ENCODE measurements at places on chromosomes 13 and 19.

GRCh38 chr19:1469255-1470054 is 9.6 kb downstream of the C19orf25 start:
- no peak for DNase-seq

DNA sequence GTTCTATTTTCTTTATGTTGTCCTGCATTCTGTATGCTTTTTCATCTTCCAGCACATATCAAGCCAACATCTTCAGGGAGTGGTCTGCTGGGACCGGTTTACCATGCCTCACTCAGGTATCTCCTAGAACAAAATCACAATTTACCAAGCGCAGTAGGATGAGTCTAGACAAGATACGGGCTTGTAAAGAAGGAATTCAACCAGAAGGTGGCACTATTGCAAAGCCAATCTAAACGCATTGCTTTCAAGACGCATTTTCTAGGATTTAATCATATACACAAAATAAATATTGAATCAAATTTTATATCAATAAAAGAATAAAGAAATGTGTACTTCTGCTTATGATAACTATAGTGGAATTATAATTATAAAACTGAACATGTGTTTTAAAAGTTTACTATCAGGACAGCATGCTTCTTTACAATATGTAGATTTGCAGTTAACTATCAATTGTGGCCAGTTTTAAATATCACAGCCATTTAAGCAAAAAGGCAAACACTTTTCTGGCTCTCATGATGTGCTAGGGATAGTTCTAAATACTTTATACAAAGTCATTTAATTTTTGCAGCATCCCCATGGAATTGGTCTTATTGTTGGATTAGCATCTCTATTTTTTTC is 16.1 kb upstream of the TPP2 start:
- no peak for DNase-seq

- peak; percentile 40 for DNase-seq
Measured at GRCh38 chr13:48233046-48233888, at the start of gene ITM2B. Gene ITM2B (plus strand): TSS chr13:48233206. CDS start chr13:48233361, 155 bp downstream.

- no peak for DNase-seq
Measured at GRCh38 chr13:24630851-24631620, 49.2 kb upstream of the ATP12A start.

- DNase-seq, result peak; percentile 85
Measured at GRCh38 chr19:38851622-38852230, 1.9 kb upstream of the HNRNPL start.

DNA sequence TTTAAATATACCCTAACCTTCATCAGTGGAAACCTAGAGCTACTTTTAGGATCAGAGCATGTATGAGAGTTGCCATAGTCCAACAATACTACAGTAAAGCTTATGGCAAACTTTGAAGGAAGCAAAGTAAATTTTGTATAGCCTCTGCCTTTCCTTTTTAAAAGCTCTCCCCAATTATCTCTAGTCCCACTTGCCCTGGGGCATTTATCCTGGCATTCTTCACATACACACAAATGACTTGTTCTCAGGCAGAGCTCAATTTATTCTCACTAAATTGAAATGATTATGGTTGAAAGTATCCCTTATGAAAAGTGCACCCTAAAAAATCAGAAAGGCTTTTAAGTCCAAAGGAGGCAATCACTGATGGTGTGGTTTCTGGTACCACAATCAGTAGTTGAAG is 94.1 kb upstream of the UFM1 start:
- DNase-seq, result no peak

GRCh38 chr13:91592056-91593014 is 193.9 kb downstream of the GPC5 start:
- DNase-seq, result no peak

DNA sequence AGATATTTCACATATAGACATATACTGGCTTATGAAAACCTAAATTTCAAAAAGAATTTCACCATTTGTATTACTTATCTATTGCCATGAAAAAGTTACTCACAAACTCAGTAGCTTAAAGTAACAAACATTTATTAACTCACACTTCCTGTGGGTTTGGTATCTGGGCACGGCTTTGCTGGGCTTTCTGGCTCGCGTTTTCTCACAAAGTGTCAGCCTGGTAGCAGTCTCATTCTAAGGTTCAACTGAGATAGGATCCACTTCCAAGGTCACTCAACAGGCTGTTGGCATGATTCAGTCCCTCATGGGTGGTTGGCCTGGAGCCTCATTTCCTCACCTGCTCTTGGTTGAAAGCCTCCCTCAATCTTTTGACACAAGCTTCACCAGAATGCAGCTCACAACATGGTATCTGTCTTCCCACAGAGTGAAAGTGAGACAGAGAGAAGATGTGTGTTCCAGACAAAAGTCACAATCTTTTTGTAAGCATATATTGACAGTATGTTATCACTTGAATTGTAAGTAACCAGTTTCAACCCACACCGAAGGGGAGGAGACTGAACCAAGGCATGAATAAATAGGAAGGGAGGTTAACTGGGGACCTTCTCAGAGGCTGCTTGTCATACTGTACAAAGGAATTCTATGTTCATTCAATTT is 1065.8 kb upstream of the SPRY2 start:
- no peak for DNase-seq

DNA sequence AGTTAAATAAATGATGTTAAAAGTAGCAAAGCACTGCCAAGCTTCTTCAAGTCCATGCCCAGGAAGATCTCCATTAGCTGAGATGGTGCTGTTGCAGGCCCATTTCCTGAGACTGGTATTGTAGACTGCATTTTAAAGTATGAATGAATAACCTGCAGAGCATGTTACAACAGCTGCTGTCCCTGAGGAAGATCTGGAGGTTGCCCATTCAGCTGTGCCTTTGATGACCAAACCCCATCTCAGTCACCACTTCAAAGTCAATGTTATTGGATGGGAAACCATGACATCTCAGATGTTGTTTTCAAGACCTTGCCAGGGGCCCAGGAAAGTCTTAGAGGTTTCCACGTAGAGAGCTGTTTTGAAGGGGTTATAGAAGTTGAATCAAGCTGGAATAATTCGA is 281.3 kb downstream of the MTUS2 start:
- DNase-seq, result no peak

- no peak for DNase-seq
Measured at GRCh38 chr13:113148407-113148806, 10.0 kb upstream of the PROZ start.

GRCh38 chr19:47284324-47284899 is 9.7 kb downstream of the INAFM1 start:
- no peak for DNase-seq

DNA sequence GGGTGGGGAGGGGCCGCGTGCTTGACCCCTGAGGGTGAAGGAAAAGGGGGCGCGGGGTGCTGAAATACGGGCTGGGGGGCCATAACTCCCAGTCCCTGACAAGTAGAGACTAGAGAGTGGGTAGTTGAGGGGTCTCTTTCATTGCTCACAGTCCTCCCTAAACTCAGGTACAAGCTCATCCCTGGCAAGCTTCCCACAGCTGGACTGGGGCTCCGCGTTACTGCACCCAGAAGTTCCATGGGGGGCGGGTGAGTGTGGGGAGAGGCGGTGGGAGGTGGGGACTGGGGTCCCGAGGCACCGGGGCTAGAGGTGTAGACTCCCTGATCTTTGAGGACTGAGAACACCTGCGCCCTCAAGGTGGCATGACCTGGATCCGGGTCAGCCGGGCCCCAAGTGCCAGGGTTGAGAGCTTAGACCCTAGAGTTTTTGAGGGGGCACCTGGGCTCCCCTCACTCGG is 1.3 kb downstream of the ETV2 start:
- DNase-seq, result no peak

GRCh38 chr13:28415994-28416421 is 78.9 kb downstream of the FLT1 start:
- no peak for DNase-seq

- no peak for DNase-seq
Measured at GRCh38 chr13:91031508-91031907, 316.0 kb upstream of the MIR17HG start.

DNA sequence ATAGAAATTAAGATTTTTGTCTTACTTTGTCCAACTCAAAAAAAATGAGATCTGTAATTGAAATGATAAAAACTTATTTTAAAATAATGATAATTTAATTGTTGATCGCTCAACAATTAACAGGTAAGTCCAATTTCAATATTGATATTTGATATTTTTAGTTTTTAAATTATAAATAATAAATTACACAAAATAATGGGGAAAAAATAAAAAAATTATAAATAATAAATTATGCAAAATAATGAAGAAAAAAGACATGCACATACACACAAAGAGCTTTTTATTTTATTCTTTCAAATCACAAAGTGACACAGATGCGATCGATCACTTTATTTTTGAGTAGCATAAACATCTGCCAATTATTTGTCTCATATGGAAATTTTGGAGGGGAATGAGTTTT is 40.8 kb downstream of the KCTD12 start:
- no peak for DNase-seq

- DNase-seq, result no peak
Measured at GRCh38 chr13:101572456-101572855, 120.0 kb downstream of the ITGBL1 start.

DNA sequence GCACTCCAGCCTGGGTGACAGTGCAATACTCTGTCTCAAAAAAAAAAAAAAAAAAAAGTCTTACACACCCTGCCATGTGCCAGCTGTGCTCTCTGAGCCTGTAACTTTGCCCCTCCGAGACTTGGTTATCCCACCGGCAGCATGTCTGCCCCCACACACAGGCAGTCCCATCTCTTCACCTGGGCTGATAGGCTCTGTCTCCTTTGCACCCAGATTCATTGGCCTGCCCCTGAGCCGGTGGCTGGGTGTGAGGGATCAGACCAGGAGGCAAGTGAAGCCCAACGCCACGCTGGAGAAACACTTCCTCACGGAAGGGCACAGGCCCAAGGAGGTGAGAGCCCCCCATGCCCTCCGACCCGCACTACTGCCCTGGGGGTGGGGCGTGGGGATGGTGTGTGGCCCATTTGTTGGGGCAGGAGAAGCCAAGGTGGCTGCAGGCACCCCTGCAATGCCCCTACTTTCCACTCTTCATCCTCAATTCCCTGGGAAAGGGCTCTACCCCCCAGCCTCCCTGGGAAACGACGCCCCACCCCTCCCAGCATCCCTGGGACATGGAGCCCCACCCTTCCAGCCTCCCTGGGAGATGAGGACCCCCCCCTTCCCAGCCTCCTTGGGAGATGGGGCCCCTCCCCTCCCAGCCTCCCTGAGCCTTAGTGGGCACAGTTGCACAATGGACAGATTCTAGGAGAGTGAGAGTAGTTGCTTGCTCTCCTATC is 45.3 kb downstream of the CERS4 start:
- DNase-seq, result no peak

Measured in stimulated activated CD8-positive, alpha-beta memory T cell treated with anti-CD3 and anti-CD28 coated beads, Interleukin-7, amount 100 ng/mL, for 48 hours (primary cell).